ENCODE measurements at places on chromosomes 1 and 21. TPM values are rescaled to one million over a fixed set of nuclear protein-coding genes. Genes with fewer than 3 reads are reported as not detected.

- no peak for DNase-seq
Measured at GRCh38 chr1:96872757-96873156, 151.2 kb downstream of the PTBP2 start.

DNA sequence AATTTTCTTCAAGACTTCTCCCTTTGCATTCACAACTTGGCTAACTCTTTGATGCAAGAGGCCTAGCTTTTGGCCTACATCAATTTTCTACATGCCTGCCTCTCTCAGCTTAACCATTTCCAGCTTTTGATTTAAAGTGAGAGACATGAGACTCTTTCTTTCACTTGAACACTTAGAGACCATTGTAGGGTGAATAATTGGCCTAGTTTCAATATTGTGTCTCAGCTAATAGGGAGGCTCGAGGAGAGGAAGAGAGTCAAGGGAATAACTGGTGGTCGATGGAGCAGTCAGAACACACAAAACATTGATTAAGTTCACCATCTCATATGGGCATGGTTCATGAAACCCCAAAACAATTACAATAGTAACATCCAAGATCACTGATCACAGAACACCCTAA is 225.5 kb downstream of the TPR start:
- no peak for DNase-seq

DNA sequence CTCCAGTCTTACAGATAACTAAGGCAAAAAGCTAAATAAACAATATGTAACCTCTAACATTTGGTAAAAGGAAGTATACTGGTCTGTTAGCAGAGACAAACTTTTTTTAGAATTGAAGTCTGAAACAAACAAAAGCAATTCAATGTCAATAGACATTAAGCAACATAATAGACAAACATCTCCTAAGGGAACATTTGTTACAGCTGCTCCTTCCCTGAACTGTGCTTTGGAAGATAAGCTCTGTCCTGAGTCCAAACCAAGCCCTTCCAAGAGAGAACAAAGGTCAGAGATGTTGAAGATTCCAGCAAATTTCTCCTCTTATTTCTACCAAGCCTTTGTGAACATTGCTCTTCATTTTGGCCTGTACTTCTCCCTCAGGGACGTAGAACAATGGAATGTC is 25.3 kb downstream of the FMO2 start:
- DNase-seq: no peak

Gene REN
- not detected for total RNA-seq
